ENCODE measurements at places on chromosomes 13 and 19.

DNA sequence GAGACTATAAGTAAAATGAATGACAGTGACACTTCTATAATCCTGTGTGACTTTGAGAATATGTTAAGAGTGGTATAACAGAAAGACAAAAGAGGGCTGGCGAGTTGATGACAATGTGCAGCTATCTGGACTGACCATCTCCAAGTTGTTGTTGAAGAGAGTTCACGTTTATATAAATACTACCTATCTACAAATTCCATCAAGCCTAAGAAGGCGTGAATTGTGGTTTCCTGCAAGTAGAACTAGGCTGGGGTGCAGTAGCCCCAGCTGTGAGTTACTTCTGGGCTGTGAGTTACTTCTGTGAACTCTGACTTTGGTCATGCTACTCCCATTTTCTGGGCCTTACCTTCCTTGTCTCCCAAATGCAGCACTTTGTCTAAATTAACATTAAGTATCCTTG is 561.0 kb downstream of the TBC1D4 start:
- no peak overlapping the region for H3K4me3 ChIP-seq
- H3K4me1 ChIP-seq, result no peaks in the 10 kb centered on the region
- no peaks in the 10 kb centered on the region for H3K27me3 ChIP-seq
- H3K36me3 ChIP-seq, result no peaks in the 10 kb centered on the region
- H3K27ac ChIP-seq, result no peak overlapping the region

- no peaks in the 10 kb centered on the region for H3K4me1 ChIP-seq
- no peak overlapping the region for H3K4me3 ChIP-seq
- H3K27ac ChIP-seq, result no peak overlapping the region
- peak; percentile 43 for DNase-seq
These were observed 990 bp downstream of the LMTK3 start for GRCh38 chr19:48510421-48511268.

DNA sequence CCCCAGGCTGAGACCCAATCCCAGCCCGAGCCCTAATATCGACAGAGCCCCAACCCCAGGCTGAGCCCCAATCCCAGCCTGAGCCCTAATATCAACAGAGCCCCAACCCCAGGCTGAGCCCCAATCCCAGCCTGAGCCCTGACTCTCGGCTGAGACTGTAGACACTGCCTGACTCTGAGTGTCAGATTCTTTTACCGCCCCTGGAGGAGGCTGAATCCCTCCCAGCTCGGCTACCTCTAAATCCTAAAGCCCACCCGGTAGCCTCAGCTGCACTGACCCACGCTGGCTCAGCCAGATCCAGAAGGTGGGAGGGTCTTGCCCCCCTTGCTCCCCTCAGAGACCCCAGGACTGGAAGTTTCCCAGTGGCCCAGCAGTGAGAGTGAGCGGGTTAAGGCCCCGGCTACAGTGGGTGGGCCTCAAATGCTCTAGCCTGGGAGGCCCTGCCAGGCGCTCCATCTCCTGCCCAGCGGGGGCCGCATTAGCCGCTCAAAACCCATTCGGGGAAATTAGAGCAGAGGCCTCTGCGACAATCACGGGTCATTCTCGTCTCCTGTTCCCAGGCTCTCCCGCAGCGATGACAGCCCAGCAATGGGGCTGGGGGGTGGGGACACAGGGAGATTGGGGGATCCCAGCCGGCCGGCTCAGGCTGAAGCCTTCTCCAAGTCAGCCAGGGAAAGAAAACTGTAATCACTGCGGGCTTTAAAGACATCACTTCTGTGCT is 43.8 kb downstream of the ZNRF4 start:
- H3K4me1 ChIP-seq, result no peaks in the 10 kb centered on the region
- no peak for DNase-seq
- no peak overlapping the region for H3K4me3 ChIP-seq
- H3K27ac ChIP-seq, result no peak overlapping the region

DNA sequence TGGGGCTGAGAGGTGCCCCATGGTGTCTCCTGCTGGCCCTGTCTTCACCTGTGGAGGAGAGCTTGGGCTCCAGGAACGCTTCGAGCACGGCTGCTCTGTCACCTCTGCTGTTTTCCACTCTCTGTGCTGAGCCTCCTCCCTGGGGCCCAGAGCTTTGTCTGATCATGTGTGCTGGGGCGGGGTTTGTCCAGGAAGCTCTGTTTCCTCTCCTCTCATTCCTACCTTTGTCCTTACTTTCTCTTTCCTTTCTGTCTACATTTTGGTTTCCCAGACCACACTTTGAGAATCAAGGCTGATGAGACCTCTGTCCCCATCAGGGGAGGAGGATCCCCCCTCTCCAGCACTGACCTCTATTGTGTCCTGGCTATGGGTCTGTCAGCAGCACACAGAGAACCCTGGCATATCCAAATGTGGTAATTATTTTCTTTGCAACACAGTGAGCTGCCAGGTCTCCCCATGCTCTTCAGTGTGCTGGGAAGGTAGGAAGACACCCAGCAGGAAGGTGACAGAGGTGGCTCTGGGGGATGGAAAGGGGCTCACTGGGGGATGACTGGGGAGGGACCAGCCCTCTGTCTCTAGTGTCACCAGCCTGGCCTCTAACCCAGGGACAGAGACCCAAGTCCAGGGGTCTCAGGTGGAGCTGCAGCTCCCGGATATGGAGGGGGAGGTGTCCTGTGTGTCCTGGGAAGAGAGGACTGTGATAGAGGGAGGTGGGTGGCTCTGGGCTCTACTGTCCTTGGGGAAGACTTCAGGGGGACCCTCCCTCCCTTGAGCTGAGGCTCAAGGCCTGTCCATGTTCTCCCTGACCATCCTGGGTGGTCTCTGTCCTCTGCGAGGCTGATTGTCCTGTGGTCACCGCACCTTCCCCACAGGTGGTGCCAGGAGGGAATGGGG is at the start of gene CEACAM1:
CEACAM1 (minus strand) TSS at position 128 of the 894 bp plus-strand sequence; CDS start at position 21, 107 bp downstream.
- DNase-seq, result peak; percentile 29
- no peak within 1 kb of the TSS for H3K4me3 ChIP-seq
- no peaks in the 10 kb centered on the region for H3K36me3 ChIP-seq
- H3K27me3 ChIP-seq, result no peaks in the 10 kb centered on the region
- H3K27ac ChIP-seq, result no peak within 1 kb of the TSS

GRCh38 chr19:55647732-55648584 is at the start of gene CCDC106:
Gene CCDC106 (plus strand): TSS chr19:55648212. CDS start chr19:55649047, 835 bp downstream.
- no peaks in the 10 kb centered on the region for H3K27me3 ChIP-seq
- peak; percentile 71 for DNase-seq
- H3K36me3 ChIP-seq, result peaks cover 3% of the 10 kb centered on the region
- peak within 1 kb of the TSS; percentile 77 for H3K4me3 ChIP-seq
- H3K27ac ChIP-seq, result no peak within 1 kb of the TSS

- no peak overlapping the region for H3K4me3 ChIP-seq
- DNase-seq, result no peak
- no peaks in the 10 kb centered on the region for H3K4me1 ChIP-seq
- no peaks in the 10 kb centered on the region for H3K27me3 ChIP-seq
- no peaks in the 10 kb centered on the region for H3K36me3 ChIP-seq
These were observed 754.9 kb downstream of the OLFM4 start for GRCh38 chr13:53783471-53783870.

GRCh38 chr13:37889102-37889501 is 19.5 kb upstream of the TRPC4 start:
- no peaks in the 10 kb centered on the region for H3K36me3 ChIP-seq
- DNase-seq, result no peak
- no peak overlapping the region for H3K27ac ChIP-seq
- no peaks in the 10 kb centered on the region for H3K4me1 ChIP-seq
- peaks cover 4% of the 10 kb centered on the region for H3K27me3 ChIP-seq

DNA sequence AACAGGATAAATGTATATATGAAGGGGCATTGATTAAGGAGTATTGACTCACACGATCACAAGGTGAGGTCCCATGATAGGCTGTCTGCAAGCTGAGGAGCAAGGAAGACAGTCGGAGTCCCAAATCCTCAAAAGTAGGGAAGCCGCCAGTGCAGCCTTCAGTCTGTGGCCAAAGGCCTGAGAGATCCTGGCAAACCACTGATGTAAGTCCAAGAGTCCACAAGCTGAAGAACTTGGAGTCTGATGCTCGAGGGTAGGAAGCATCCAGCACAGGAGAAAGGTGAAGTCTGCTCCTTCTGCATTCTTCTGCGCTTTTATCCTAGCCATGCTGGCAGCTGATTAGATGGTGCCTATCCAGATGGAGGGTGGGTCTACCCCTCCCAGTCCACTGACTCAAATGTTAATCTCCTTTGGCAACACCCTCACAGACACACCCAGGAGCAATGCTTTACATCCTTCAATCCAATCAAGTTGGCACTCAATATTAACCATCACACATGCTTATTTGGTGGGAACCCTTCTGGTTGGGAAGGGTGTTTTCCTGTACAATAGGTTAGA is 55.1 kb downstream of the SLAIN1 start:
- no peak overlapping the region for H3K4me3 ChIP-seq
- H3K27me3 ChIP-seq, result no peaks in the 10 kb centered on the region
- H3K27ac ChIP-seq, result no peak overlapping the region
- no peak for DNase-seq

GRCh38 chr13:77720988-77721387 is 23.5 kb downstream of the SLAIN1 start:
- no peaks in the 10 kb centered on the region for H3K27me3 ChIP-seq
- no peaks in the 10 kb centered on the region for H3K36me3 ChIP-seq
- H3K4me3 ChIP-seq, result no peak overlapping the region
- H3K4me1 ChIP-seq, result no peaks in the 10 kb centered on the region
- no peak for DNase-seq
- no peak overlapping the region for H3K27ac ChIP-seq

DNA sequence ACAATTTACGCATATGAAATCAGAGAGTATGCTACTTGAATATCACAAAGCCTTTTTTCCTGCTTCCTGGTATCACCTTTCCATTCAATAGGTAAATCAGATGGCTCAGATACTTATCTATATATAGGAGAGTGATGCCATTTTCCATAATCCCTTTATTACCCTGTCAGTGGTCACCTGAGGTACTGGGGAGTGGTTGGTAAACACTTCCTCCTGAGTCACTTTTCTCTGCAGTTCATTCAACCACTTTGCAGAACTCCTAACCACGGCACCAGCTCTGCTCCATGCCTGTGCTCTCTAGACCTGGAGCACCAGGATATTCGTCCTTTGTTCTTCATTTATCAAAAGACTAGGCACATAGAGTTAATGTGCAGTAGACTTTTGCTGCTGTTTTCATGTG is 748.5 kb upstream of the KLHL1 start:
- no peaks in the 10 kb centered on the region for H3K36me3 ChIP-seq
- H3K27ac ChIP-seq, result no peak overlapping the region
- no peaks in the 10 kb centered on the region for H3K4me1 ChIP-seq
- H3K4me3 ChIP-seq, result no peak overlapping the region
- no peaks in the 10 kb centered on the region for H3K27me3 ChIP-seq

GRCh38 chr13:102323012-102323411 is 78.8 kb downstream of the FGF14 start:
- no peaks in the 10 kb centered on the region for H3K27me3 ChIP-seq
- H3K4me3 ChIP-seq, result no peak overlapping the region
- H3K36me3 ChIP-seq, result no peaks in the 10 kb centered on the region
- no peaks in the 10 kb centered on the region for H3K4me1 ChIP-seq

DNA sequence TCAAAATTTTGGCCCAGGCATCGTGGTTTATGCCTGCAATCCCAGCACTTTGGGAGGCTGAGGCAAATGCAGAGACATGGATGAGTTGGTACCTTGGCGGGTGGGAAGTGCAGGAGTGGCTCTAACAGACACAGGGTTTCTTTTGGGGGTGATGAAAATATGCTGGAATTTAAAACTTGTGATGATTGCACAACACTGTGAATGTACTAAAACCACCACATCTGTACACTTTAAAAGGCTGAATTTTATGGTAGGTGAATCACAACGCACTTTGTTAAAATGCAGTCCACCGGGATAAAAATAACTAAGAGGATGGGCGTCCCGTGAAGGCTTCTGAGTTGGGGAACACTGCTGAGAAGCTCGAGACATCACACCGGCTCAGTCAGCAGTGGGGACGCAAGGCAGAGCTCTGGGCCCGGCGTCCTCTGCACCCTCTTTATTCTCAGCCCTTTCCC is 47.1 kb downstream of the MLLT1 start:
- H3K27me3 ChIP-seq, result no peaks in the 10 kb centered on the region
- H3K4me3 ChIP-seq, result no peak overlapping the region
- H3K27ac ChIP-seq, result no peak overlapping the region
- peaks cover 10% of the 10 kb centered on the region for H3K36me3 ChIP-seq
- H3K4me1 ChIP-seq, result peaks cover 27% of the 10 kb centered on the region

DNA sequence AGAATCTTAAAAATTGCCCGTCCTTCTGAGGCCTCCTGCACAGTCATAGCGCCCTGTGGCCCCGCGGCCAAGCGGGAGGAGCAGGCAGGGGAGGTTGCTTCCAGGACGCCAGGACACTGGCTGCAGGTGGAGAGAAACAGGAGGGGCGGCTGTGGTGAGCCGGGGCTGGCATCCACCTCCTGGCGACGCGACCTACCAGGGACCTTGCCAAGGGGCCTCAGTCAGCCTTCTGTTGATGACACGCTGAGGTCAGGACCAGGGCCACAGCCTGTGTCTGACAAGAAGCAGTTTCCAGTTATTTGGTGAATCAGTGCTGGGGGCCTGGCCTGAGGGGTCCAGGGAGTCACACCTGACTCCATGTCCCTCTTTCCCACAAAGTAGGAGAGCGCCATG is 13.3 kb upstream of the MKNK2 start:
- peaks cover 24% of the 10 kb centered on the region for H3K4me1 ChIP-seq
- H3K4me3 ChIP-seq, result no peak overlapping the region
- H3K36me3 ChIP-seq, result no peaks in the 10 kb centered on the region
- DNase-seq, result no peak
- no peak overlapping the region for H3K27ac ChIP-seq

GRCh38 chr13:41085961-41086585 is 24.8 kb downstream of the WBP4 start:
- H3K4me3 ChIP-seq, result no peak overlapping the region
- no peak overlapping the region for H3K27ac ChIP-seq
- H3K36me3 ChIP-seq, result peaks cover 9% of the 10 kb centered on the region
- DNase-seq, result no peak
- H3K4me1 ChIP-seq, result no peaks in the 10 kb centered on the region
- H3K27me3 ChIP-seq, result no peaks in the 10 kb centered on the region

DNA sequence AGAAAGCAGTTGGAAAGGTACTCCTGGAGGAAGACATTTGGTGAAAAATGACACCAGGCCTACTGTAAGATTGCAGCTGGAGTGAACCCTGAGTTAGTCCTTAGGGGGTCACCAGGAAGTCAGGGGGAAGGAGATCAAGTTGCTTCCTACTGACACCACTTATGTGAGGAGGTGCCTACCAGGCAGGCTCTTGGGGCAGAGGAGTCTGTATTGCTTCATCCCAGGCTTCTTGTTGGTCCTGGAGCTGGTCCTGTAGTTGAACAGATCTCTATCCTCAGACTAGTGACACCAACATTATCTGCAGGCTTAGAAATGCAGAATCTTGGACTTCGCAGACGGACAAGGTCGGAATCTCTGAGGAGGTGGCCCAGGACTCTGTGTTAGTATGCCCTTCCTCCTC is 116.0 kb upstream of the ARGLU1 start:
- DNase-seq, result no peak
- H3K36me3 ChIP-seq, result no peaks in the 10 kb centered on the region
- no peaks in the 10 kb centered on the region for H3K27me3 ChIP-seq
- no peak overlapping the region for H3K27ac ChIP-seq

GRCh38 chr19:11092181-11092538 is 2.9 kb downstream of the LDLR start:
- peak overlapping the region; percentile 96 for H3K4me3 ChIP-seq
- peak overlapping the region; percentile 83 for H3K27ac ChIP-seq
- no peaks in the 10 kb centered on the region for H3K36me3 ChIP-seq
- no peaks in the 10 kb centered on the region for H3K27me3 ChIP-seq
- H3K4me1 ChIP-seq, result peaks cover 68% of the 10 kb centered on the region

Data from endothelial cell of umbilical vein (primary cell).